ENCODE measurements at places on chromosomes 5 and 9.

GRCh38 chr5:78751872-78752271 is 103.3 kb upstream of the LHFPL2 start:
- DNase-seq: no peak

GRCh38 chr5:27523629-27524028 is 485.2 kb upstream of the CDH9 start:
- DNase-seq: no peak

DNA sequence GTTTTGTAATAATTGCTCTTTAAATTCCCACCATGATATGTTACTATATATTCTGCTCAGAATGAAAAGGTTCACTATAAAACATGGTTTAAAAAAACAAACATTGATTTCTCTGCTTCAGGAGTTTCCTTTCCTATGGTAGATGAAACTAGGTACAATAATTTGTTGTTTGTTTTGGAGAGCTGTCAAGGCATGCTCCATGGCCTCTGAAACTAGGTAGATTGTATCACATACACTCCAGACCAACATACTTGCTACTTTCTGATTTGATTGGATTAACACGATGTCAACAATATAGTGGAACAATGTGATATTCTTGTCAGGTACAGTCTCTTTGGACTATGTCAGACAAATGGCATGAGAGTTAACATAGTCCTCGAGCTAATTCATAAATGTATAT is 452.7 kb upstream of the CDH9 start:
- no peak for DNase-seq

DNA sequence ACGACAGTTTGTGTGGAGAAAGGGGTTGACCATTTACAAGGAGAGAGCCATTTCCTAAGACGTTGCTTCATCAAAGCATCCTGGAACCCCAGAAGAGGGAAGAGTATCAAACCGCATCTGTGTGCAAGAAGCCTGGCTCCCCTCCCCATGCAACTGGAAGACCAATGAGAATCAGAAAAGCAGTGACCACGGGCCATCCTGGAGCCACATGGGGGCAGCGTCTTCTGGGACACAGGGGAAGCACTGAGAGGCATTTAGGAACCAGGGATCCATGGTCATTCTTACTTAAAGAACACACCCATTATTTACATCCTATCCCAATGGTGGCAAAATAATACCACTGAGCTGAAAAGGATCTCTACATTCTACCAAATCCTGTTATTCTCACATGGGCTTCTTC is 29.3 kb downstream of the SEMA5A start:
- no peak for DNase-seq

DNA sequence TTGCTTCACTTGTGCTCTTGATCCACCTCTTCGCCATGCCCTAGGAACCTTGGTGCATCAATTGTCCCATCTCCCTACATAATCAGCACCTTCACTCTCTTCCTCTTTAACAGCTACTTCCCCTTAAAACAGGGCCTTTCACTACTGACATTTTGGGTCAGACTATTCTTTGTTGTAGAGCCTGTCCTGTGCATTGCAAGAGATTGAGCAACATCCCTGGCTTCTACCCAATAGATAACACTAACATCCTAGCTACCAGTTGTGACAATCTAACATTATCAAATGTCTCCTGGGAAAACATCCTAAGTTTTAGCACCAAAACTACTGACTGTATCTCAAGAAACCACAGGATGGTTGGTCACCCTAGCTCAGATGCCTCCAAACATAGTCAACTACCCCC is 854.3 kb upstream of the DMAC1 start:
- DNase-seq: no peak

- DNase-seq: no peak
These were observed 194.1 kb downstream of the RANBP17 start for GRCh38 chr5:171055875-171056454.

GRCh38 chr5:58088941-58089340 is 370.9 kb downstream of the PLK2 start:
- DNase-seq: no peak

- no peak for DNase-seq
These were observed 432 bp downstream of the STARD4 start for GRCh38 chr5:111511831-111512374.

DNA sequence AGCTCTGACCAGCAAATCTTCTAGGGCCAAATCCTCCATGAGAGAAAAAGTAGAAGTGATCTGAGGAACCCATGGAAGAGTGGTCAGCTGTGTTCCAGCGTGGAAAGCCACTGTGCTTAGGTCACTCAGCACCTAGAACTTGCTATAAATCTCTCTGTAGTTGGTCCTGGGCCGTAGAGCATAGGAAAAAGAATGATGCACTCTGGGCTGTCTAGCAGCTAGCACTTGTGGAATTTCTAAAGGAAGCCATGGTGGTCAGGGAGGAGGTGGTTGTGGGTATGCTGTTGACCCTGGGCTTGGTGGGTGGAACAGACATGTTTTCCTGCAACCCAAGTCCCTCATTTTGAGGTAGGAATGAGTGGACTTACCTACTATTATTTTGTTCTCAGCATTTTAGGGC is 48.1 kb downstream of the GGTA1 start:
- DNase-seq: no peak

- no peak for DNase-seq
These were observed 2015.4 kb upstream of the WWC1 start for GRCh38 chr5:166276006-166276405.

GRCh38 chr9:95505072-95505716 is 11.6 kb downstream of the PTCH1 start:
- no peak for DNase-seq

- no peak for DNase-seq
These were observed 57.3 kb upstream of the LRRC70 start for GRCh38 chr5:62521319-62521718.

- DNase-seq: no peak
These were observed 155.3 kb downstream of the ISOC1 start for GRCh38 chr5:129249886-129250285.

DNA sequence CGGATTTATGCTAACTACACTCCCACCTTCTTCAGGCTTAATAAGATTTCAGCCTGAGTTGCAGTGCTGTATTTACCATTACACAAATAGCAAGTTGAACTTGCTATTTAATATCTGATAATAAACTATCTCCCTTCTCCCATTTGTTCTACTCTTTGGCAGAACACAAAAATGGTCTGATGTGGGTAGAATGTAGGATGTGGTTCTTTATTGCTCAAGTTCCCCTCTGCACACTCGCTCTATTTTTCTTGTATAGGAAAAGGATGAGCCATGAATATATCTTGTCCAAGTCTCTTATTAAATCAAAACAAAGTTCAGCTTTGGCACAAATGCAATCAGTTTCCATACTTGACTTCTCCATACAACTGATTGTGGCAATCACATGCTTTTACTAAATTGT is 37.2 kb upstream of the KIF2A start:
- DNase-seq: no peak

DNA sequence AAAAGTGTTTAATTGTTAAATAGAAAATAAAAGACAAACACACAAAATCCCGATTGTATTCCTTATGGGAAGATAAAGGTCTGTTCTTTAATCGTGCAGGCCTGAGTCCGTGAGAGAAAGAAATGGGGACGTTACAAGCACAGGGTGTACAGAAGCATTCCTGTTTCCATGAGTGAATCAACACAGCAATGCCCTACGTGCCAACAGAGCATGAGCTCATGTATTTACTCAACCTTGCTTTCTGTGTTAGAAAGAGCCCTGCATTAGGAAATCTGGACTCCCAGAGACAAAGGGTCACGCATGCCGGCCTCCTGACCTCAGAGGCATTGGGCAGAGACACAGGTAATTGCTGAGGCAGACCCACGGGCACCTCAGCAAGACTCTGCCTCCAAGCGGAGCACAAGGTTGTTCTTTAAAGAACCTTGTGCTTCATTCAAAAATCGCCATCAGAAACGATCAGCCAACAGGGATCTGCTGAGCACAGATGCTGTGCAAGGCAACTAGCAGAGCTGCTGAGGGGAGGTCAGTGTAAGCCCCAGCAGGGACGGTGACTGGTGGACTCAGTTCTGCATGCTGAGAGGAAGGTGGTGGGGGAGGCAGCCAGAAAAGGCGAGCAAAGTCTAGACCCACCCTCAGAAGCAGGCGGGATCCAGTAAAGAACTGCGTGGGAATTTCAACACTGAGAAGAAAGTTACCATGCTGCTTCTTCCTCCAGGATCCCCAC is 101.0 kb downstream of the TLE1 start:
- DNase-seq: no peak

DNA sequence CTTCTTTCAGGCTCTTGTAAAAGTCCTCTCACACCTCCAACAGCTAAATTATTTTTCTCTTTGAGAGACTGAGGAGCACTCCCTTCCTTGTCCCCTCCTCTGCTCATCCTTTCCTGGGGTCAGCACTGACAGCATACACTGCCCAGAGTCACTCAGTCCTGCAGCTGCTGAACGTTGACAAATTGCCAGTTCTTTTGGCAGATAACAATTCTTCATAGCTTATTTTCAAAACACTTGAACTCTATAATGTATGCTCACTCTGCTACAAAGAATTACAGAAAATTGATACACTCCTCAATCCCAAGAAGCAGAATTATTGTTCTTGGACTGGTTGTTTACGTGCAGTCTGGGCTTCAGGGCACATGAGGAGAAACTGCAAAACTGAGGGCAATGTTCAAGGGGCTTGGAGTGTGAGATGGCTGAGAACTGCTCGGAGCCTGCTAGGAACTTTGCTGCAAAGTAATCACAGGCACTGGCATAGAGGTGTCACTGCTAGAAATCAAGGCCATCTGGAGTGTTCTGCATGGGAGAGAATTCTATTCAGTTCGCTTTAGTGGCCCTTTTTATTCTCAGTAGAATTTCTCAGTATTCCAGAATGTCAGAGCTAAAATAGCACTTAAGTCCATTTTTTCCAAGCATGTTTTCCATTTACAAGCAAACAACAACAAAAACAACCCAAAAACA is 96.4 kb upstream of the SPOCK1 start:
- DNase-seq: no peak

- DNase-seq: no peak
These were observed 24.1 kb downstream of the CDK5RAP2 start for GRCh38 chr9:120555839-120556238.

DNA sequence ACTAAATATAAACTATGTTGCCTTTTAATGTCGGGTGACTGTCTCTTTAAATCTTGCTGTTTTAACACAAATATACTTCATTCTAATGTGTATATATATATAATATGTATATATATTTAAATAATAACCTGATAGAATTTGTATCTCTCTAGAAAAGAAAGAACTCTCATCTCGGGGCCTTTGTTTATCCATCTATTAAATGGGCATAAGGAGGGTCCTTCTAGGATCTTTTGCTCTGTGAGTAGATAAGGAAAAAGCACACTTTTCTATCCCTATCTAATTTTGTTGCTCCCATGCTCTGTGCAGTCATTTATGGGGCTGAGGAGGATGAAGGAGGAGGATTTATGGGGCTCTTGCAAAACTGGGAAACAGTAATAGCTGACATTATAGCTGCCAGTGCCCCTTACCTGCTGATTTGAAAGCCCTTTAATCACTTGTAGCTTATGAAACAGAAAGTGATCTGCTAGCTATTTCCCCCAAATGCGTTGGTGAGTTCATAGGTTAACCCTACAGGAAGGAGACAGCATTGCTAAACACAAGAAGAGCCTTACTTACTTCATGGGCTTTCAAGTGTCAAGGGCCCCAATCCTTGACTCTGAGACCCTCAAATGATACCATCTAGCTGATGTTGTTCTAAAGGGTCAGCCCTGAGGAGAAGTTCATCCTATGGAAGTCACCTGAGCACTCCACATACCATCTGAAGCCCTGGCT is 5.8 kb upstream of the PPARGC1B start:
- no peak for DNase-seq

- DNase-seq: no peak
These were observed 14.1 kb upstream of the ELL2 start for GRCh38 chr5:95975703-95976102.

- no peak for DNase-seq
These were observed 43.7 kb upstream of the TEK start for GRCh38 chr9:27065288-27065687.

DNA sequence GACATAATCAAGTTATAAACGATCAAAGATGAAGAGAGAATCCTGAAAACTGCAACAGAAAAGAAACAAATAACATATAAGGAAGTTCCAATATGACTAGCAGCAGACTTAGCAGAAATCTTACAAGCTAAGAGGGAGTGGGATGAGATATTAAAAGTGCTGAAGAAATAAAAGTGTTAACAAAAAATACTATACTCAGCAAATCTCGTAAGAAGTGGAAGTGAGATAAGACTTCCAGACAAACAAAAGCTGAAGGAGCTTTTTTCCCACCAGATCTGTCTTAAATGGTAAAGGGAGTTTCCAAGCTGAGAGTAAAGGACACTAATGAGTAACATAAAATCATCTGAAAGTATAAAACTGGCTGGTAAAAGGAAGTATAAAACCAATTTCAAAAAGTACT is 2036.0 kb upstream of the C9orf72 start:
- DNase-seq: no peak

DNA sequence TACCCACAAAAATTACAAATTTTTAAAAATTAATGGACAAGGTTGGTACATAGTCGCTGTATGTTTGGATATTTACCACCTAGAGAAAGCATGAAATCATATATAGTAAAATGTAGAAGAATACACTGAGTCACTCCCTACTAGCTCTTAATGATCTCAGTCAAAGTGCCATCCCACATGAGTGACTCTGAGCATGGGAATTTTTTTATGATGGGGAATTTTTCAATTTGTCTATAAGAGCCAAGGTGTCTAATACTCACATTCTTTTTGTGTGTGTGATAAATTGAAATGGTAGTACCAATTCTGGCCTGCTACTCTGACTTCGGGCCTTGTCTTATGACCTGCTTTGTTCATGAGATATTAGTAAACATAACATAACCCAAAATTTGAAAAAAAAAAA is 483.2 kb downstream of the CDH10 start:
- DNase-seq: no peak

- DNase-seq: no peak
These were observed 1.5 kb downstream of the CERT1 start for GRCh38 chr5:75509956-75510355.

DNA sequence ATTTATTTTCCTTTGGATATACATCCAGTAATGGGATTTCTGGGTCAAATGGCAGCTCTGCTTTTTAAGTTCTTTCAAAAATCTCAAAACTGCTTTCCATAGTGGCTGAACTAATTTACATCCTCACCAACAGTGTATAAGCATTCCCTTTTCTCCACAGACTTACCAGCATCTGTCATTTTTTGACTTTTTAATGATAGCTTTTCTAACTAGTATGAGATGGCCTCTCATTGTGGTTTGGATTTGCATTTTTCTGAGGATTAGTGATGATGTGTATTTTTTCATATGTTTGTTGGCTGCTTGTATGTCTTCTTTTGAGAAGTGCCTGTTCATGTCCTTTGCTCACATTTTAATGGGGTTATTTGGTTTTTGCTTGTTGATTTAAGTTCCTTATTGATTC is 90.0 kb upstream of the HMHB1 start:
- DNase-seq: no peak

Measured in activated CD4-positive, CD25-positive, alpha-beta regulatory T cell (primary cell).